Activated T-helper 17 cell treated with anti-CD3 and anti-CD28 coated beads, Interleukin-2, amount 50 U/mL, for 72 hours (primary cell): ENCODE measurements at places on chromosomes 2 and 18.

GRCh38 chr2:235191978-235192377 is 240.2 kb downstream of the SH3BP4 start:
- ATAC-seq, result no peak

- peak; percentile 25 for ATAC-seq
Observed at GRCh38 chr18:63078471-63078870, 241.1 kb downstream of the BCL2 start.

DNA sequence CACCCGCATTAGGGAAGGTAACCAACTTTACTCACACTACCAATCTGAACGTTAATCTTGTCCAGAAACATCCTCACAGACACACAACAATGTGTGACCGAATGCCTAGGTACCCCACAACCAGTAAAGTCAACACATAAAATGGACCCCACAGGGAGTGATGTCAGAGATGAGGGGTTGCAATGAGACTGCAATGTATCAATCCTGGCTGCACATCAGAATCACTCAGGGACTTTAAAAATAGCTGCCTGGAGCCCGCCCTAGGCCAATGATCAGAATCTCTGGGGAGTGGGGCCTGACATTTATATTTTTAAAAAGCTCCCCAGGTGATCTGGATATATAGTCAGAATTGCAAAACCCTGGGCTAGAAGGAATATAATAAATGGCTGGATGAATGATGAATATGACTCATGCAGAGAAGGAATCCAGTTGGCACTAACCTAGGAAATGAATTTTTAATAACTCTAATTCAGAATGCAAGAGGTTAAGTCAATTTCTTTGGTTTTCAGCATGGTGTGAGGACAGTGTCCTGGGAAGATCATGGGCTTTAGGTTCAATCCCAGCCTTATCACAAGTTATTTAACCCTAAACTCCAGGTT is 92.8 kb downstream of the COLEC12 start:
- no peak for ATAC-seq

DNA sequence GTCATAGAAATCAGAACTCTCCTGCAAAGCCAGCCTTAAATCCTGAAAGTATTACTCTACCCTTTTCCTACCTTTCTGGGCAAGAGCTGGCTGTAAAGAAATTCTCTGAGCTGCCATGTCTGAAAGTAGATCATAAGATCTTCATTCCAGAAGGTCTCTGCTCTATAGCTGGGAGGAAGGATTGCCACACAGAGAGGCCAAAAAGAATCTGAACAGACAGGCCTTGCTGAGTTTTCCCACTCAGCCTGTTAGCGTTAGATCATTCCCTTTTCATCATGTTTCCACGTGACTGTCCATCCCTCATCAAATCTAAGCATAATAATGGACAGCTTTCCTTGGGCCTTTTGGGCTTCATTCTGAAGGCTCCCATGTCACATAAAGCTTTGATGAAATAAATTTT is 43.2 kb upstream of the FHL2 start:
- ATAC-seq, result no peak

DNA sequence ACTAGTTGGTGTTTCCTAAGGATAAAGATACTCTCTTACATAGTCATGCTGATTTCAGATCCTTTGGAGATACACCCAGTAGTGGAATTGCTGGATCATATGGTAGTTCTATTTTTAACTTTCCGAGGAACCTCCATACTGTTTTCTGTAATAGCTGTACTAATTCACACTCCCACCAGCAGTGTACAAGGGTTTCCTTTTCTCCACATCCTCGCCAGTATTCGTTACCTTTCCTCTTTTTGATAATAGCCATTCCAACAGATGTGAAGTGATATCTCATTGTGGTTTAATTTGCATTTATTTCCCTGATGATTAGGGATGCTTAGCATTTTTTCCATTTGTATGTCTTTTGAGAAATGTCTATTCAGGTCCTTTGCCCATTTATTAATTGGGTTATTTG is 34.0 kb downstream of the ACTR2 start:
- ATAC-seq, result no peak

DNA sequence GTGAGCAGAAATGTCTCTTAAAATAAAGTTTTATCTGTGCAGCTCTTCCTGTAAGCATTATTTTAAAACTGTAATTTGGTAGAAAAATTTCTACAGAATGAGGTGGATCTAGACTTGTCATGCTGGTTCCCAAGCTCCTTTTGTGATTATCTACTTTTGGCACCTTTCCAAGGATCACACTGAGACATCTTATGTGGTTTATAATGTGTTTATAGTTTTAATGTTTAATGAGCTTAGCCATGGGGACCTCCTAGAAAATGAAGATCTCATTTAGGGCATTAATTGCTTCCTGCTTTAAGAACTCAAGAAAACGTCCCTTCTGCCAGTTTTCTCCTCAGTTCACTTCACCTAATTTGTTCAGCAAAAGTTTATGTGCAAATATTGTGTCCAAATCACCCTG is 468.4 kb downstream of the SUCLG1 start:
- ATAC-seq, result no peak

GRCh38 chr2:207281436-207281835 is 115.7 kb upstream of the KLF7 start:
- no peak for ATAC-seq

GRCh38 chr2:6310256-6311215 is 555.2 kb downstream of the CMPK2 start:
- ATAC-seq, result no peak

- ATAC-seq, result no peak
Observed at GRCh38 chr2:112836695-112837117, at the start of gene IL1B. IL1B (minus strand) TSS chr2:112836779; CDS start chr2:112836229, 550 bp downstream.

GRCh38 chr2:26807788-26808460 is 22.1 kb downstream of the CENPA start:
- ATAC-seq, result no peak

DNA sequence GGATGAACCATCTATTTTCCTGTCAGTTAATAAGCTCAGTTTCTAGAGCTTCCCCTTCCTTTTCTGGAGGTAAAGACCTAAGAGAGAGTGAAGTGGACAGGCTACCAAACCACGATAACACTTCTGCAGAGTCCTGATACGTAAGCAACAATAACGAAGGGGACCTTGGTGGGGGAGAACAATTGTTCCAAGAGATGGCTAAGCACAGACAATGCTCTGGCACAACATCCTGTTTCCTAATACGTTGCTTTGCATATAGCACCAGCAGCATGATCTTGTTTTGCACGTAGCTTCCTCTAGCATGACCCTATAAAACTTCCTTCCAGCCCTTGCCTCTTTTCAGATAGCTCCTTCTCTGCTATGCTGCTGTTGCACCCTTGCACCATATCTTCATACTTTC is 247.3 kb downstream of the RAD51AP2 start:
- no peak for ATAC-seq

DNA sequence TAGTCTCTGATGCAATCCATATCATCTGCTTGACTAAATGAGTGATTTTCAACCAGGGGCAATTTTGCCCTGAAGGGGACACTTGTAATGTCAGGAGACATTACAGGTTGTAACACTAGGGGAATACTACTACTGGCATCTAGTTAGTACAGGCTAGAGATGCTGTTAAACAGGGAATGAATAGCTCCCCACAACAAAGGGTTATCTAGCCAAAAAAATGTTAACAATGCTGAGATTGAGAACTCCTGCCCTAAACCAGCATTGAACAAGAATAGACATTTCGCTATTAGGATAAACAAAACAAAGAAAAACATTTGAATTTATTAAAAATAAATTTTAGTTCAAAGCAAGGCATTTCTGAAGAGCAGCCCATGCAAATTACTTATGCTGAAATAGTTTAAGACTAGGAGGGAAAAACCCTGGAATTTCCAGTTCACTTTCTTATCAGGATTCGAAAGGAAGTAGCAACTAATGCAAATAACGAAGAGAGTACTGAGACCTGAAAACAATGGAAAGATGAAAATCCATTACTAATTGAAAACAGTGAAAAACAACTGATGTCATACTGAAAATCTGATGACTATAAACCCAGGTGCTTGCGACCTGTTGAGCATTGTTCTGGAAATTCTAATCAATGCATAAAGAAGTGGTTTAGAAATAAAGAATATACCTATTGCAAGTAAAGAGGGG is 53.1 kb downstream of the CAB39 start:
- peak; percentile 75 for ATAC-seq

GRCh38 chr18:40868110-40868858 is 1086.8 kb upstream of the PIK3C3 start:
- no peak for ATAC-seq

GRCh38 chr18:35451916-35452315 is 45.8 kb downstream of the INO80C start:
- ATAC-seq, result no peak

- no peak for ATAC-seq
Observed at GRCh38 chr18:79459946-79460480, 64.3 kb downstream of the NFATC1 start.

GRCh38 chr2:5982193-5982902 is 290.2 kb downstream of the SOX11 start:
- no peak for ATAC-seq

- no peak for ATAC-seq
Observed at GRCh38 chr2:231475965-231476364, 11.7 kb upstream of the NCL start.

DNA sequence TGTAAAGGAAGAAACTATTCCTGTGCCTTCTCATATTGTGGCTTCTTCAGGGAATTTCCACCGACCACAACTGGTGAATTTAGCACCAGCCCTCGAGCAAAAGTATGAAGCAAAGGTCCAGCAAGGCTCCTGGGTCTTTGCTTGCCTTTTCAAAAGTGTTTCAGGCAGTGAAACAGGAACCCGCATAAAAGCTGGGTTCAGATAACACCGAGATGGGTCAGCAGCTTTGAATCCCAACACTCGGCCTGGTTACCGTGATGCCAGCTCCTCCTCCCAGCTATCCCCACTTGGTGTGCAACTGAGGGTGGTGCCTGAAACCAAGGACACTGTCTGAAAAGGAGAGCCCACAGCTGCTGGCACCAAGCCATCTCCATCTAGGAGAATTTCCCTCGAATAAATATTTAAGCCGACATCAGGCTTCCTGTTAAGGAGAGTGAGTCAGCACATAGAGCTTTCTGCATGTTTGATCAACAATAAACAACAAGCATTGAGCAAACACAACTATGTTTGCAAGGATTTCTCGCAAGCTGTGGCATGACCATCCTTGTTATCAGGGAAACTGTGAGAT is 69.5 kb downstream of the ANTXR1 start:
- ATAC-seq, result no peak

DNA sequence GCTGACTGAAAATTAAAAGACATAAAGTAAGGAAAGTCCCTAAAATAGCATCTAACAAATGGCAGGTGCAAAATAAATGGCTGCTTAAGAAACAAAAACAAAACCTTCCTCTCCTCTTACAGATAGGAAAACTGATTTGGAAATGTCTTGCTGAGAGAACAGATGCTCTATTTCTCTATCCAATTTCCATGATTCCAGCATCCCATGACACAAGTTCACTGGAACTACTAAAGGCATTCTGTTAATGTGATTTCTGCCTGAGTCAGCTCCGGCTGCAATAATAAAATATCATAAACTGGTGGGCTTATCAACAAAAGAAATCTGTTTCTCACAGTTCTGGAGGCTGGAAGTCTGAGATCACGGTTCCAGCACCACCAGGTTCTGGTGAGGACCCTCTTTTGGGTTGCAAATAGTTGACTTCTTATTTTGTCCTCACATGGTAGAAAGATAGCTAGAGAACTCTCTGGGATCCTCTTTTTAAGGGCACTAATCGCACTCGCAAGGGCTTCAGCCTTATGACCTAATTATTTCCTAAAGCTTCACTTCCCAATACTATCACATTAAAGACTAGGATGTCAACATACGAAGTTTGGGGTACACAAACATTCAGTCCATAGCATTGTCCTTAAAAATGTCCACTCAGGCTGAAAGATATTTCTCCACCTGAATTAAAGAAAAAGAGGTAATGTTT is 78.2 kb upstream of the GALNT3 start:
- no peak for ATAC-seq

- ATAC-seq, result no peak
Observed at GRCh38 chr2:137888845-137889244, 75.4 kb upstream of the HNMT start.

DNA sequence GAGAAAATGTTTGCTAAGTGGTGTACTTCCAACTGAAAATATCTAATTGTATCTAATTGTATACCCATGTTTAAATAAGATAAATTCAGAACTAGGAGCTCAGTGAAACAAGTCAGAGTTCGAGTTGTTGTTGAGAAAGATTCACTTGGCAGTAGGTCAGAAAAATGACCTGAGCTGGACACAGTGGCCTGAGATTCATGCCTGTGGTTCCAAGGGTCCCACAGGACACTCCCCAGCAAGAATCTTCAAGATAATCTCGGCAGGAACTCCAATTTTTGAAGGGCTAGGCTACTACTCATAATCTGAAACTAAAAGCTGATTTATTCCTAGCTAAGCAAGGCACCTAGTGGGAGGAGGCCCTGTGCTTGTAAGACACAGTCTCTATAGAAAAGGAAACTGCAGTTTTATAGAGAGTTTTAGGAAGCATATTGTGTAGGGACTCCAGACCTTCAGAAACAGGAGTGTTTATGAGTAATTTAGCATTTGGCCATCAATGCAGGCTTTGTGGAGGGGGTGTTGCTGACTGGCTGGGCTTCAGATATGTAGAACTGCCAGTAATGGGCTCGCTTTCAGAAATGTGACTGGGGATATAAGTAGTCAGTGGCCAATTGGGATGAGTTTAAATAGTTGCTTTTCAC is 43.2 kb downstream of the SP140 start:
- peak; percentile 67 for ATAC-seq

DNA sequence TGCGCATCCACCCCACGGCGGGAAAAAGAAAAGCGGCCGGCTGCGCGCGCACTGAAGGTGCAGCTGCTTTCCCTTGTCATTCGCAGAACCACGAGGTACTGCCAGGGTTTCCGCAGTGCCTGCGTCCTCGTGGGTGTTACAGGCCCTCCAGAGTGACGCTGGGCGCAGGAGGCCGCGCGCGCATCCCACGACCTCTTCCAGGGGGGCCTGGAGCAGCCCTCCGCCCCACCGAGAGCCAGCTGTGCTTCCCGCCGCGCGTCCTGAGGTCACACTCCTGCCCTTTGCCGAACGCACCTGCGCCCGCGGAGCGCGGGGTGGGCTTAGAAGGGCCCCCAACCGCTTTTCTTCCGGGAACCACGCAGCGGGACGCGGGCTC is 378 bp upstream of the IAH1 start:
- ATAC-seq, result peak; percentile 61

DNA sequence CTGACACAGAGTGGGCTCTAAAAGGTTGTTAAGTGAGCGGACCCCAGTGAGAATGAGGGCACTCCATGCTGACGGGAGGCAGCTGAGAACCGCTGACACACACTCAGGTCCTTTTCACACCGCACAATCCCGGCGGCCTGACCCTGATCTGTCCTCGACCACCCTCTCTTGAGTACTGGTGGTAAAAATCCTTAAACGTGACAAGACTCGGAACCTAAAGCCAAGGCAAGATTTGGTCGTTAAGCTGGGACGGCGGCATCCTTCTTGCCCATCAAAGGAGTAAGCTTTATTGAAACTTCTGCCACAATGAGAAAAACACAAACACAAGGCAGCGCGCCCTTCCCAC is 569 bp downstream of the TMX3 start:
- peak; percentile 2 for ATAC-seq
